ENCODE measurements at places on chromosomes 16 and 17.

DNA sequence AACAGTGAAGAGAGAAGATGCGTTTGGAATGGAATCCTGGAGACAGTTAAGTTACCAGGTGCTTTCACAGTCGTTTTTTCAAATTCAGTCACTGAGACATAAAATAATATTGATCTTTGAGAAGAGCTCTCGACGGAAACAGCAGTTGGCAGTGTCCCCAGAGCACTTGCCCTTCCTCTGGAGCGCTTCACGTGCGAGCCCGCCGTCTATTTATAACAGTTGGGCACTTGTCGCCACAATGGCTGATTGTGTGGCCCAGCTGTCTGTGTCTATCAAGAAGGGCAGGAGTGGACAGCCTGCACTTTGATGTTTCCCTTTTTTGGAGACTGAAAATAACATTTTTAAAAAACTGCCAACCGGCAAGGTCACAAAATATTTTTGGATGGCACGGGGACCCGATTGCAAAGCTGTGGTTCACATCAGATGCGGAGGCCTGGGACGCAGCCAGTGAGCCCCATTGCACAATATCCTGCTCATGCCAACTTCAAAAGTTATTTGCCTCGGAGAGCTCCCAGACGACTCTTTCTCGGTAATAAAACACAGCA is 62.9 kb downstream of the ADCY9 start:
- no peak for DNase-seq

- peak; percentile 76 for DNase-seq
Observed at GRCh38 chr17:21551081-21551881, 141.0 kb upstream of the KCNJ18 start.

DNA sequence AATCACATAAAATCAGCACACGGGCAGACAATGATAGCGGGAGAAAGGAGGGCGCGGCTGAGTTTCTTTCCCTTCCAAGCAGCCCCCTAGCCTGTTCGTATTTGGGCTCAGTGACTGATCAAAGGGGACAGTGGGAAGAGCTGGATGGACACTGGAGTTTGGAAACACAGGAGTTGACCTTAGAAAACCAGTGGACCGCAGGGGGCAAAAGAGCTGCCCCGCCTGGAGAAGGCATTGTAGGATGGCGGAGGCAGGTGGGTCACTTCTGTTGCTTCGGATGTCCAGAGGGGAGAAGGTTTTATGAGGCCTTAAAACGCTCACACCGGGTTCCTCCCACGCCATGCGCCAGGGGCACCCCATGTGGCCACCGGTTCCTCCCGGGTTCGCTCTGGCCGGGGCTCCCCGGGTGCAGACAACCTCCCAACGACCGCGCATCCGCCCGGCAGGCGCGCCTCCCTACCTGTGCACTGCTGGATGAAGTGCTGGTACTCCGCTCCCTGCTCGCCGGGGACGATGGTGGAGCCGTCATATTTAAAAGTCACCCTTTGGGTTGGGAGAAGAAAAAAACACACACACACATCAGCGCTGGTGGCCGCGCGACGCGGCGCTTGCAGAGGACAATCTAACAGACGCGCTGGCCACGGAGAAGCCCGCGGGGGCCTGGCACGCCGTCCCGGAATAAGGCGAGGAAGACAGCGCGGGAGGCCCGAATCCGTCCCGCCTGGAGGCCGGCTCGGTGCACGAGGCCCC is 662 bp downstream of the COTL1 start:
- no peak for DNase-seq

DNA sequence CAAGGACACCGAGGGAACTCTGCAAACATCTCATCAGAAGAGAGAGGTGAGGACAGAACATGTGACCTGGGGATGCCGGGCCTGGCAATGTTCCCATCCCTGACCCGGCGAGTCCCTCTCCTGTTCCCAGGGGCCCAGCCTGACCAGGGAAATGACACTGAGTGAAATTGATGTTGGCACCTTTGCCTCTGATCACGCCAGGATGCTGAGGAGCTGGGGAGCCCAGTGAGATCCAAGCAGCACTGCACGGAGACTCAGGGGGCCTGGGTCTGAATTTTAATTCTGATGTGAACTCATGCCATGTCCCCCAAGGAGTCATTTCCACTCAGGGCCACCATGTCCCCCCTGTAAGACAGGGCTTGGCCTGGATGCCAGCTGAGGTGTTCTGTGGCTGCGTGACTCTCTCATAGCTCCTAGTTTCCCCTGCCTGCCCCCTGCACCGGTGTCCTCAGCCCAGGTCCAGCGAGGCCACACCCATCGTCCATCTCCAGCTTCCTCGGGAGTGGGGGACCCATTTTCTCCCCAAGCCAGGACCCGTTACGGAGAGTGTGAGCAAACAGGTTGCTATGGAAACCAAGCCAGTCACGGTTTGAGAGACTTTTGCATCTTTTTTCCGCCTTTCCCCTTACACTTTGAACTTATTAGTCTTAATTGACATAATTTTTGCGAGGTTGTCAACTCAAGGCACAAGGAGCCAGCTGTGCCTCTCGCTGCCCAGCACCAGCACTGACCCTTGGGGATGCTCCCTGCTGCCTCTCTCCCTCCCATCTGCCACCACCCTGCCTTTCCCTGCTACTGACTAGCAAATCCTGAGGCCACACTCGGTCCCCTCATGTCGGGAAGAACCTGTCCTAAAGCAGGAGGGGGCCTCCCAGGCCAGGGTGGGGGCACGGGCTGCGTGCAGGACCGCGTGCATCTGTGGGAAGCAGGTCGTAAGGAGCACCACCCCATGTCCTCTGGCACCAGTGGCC is 150.0 kb downstream of the SDK2 start:
- DNase-seq = no peak

GRCh38 chr17:39845052-39845846 is 18.9 kb downstream of the IKZF3 start:
- no peak for DNase-seq

DNA sequence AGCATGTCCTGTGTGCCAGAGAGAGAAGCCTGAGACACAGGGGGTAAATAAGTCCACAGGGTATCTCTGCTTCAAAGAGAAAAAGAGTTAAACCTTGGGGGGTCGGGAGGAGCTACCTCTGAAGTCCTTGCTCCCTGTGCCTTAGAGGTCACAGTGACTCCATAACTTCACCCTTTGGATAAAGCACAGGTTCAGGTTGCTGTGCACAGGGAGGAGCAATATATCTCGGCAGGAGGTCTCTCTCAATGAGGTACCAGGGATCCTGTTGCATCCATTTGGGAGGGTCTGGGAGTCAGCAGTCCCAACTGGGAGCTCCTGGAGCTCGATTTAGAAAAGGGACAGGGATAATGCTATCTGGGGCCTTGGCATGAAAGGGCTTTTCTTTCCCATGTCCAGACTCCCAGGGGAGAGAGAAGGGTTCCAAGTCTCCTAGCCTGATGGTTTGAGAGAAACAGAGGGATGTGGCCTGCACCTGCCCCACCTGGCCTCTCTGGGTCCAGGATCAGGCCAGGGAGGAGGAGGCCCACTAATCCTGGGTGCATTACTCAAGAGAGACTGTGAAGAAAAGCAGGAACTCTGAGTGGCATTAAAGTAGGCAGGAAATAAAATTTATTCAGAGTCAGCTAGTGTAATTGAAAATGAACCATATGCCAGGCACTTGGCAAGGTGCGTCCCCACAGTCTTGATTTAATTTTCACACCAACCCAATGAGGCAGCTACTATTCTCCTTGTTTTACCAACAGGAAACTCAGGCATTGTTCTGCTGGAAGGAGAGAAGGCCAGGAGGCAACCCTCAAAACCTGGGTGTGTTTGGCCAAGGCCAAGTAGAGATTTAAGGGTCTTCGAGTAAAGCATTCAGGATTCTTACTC is 40.7 kb downstream of the CUEDC1 start:
- DNase-seq = no peak

GRCh38 chr16:12646098-12646489 is 157.6 kb downstream of the CPPED1 start:
- no peak for DNase-seq

DNA sequence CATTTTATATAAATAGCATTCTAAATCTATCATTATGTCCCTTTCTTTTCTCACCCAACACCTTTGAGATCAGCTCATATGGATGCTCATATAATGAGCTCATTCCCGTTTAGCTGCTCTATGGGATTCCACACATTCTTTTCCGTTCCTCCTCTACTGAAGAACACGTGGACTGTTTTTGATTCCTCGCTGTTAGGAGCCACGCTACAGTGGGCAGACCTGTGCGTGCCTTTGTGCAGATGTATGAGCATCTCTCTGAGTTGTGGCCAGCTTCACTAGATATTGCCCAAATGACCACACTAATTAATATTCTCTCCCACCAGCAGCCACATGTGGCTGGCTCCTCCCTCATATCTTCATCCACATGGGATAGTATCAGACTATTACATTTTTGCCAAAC is 6.0 kb upstream of the TNFRSF13B start:
- DNase-seq = peak; percentile 96

DNA sequence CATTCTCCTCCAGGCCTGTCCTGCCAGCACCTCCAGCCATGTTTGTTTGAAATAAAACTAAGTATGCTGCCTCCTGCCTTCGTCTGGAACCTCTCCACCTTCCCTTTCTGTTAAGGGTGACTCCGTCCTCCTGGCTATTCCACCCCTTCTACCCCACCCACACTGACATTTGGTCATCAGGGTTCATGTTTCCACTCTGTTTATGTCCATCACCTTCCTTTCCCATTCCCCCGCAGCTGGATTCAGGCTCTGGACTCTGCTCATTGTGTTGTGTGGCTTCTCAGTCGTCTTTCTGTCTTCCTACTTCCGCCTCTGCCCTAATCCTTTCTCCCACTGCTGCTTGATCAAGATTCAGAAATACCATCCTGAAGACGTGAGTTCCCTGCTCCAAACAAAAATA is 28.6 kb downstream of the EPN2 start:
- no peak for DNase-seq

DNA sequence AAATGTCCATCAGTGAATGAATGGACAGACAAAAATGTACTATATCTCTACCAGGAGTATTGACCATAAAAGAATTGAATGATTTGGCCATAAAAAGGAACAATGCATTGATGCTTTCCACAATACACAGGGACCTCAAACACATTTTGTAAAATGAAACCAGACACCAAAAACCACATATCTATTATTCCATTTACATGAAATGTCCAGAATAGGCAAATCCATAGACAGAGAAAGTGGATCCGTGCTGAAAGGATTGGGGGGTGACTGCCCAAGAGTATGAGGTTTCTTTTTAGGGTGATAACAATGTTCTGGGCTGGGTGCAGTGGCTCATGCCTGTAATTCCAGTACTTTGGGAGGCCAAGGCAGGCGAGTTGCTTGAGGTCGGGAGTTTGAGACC is 6.9 kb upstream of the LITAF start:
- DNase-seq = no peak

DNA sequence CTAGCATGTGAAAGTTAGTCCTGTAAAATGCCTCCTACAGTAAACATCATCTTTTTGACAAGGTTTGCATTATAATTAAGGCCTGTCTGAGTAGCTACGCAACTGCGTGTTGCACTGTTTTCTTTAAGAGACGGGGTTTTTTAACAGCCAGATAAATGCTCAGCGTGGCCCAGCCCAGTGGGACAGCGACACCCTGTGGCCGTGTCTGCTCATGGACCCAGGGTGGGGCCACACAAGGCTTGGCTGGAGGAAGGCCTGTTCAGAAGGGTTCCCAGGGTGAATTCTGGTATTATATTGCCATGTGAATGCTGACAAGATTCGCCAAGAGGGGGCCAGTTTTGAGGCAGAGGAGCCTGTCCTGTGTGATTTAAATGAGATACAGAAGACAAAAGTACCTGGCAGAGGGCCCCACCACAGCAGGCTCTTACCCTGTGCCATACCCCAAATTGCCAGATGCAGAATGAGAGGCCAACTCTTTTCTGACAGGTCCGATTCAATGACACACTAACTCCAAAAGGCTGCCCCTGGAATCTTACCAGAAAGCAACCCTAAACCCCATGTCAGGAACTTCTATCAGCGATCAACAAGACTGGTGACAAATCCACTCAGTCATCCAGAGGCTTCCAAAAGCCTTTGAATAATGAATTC is 65.9 kb upstream of the IRX6 start:
- peak; percentile 30 for DNase-seq

GRCh38 chr17:79366988-79367571 is 243.8 kb downstream of the RBFOX3 start:
- no peak for DNase-seq

- peak; percentile 35 for DNase-seq
Observed at GRCh38 chr16:76653390-76654026, 376.3 kb downstream of the CNTNAP4 start.

- DNase-seq = no peak
Observed at GRCh38 chr16:78389009-78389498, 289.6 kb downstream of the WWOX start.

DNA sequence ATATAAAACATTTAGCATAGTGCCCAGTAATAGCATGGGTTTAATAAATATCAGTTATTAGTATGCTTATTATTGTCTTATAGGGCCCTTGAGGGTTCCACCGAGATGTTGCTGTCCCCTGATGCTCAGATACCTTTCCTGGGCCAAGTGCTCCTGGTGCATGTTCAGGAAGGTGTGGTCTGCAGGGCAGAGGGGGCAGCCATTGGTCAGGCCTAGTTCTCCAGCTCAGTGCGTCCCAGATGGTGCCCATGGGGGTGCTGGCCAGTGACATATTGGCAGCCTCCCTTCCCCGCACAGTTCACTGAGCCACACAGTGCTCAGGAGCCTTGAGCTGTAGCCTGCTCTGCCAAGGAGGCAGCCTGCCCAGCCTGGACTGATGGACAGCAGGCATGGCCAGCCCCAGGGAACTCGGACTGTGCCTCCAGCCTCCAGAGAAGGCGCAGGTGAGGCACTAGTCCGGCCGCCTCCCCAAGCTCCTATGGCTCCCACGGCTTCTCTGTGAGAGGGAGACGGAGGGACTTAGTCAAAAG is 7.7 kb upstream of the GRIN2A start:
- no peak for DNase-seq

GRCh38 chr16:30075503-30076275 is at the start of gene PPP4C:
Gene PPP4C, plus strand, starts transcription at chr16:30075994. Its CDS starts 384 bp downstream, at chr16:30076378.
- peak; percentile 68 for DNase-seq

DNA sequence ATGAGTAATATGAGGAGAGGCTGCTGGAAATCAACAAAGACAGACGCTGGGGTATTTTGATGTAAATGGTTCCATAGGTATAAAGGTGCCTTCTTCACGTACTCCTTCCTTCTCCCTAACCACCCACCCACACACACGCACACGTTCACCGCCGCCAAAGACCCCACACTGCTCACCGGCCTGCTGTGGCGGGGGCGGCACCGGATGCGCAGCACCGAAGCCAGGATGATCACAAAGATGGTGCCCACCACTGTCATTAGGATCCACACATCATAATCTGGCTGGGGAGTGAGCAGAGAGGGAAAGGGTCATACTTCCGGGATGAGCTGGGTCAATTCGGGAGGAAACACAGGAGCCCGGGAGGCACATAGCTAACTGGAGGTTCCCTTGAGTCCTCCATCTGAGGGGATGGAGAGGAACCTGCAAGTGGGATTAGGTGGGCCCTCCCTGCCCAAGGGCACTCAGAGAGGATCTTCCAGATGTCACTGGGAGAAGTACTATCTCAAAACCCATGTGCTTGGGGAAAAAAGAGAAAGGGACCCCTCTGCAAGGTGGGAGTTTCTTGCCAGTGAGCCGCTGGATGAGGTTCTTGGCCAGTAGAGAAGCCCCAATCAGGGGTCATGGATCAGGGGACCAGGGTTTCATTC is 10.5 kb upstream of the SUPT4H1 start:
- no peak for DNase-seq

- no peak for DNase-seq
Observed at GRCh38 chr17:79401704-79402674, 208.9 kb downstream of the RBFOX3 start.
